Anterior cingulate cortex (tissue), 58 donors: ENCODE measurements at places on chromosomes 6 and 20.
A peak's percentile ranks its signal among the peaks of the same experiment; 100 is the strongest.

- no peak for DNase-seq
Measured at GRCh38 chr20:48898210-48898609, 23.3 kb upstream of the ARFGEF2 start.

GRCh38 chr6:111407686-111408085, 75.3 kb downstream of the REV3L start:
- DNase-seq = no peak

DNA sequence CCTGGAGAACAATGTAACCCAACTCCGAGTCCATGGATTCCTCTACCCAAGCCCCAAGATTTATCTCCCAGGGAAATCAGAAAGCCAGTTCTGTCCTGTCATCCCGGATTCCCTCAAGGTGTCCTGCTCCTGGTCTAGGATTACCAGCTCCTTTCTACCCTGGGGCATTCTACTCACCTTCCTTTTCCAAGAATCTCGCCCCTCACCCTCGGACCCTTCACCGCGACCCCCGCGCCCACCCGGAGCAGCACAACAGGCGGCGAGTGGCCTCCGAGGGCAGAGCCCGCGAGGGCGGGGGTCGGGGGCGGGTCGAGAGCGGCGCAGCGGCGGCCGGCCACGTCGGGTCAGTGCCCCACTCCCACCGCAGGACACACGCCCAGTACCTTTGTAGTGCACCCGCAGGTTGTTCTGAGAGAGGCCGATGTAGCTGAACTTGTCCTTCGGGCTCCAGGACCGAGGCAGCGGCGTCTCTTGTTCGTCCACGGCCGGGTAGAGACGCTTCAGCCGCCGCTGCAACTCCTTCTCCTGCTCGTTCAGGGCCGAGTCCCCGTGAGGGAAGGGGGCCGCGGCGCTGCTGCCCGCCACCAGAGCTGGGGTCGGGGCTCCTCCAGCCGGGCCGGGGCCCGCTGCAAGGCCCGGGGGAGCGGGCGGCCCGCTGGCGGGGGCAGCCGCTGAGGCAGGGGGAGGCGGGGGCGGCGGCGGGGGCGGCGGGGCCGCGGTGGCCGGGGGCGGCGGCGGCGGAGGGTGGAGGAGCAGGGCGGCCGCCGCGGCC, 897 bp downstream of the RANBP9 start:
- no peak for DNase-seq

- DNase-seq = no peak
Measured at GRCh38 chr6:4687989-4688947, 87.9 kb upstream of the CDYL start.

DNA sequence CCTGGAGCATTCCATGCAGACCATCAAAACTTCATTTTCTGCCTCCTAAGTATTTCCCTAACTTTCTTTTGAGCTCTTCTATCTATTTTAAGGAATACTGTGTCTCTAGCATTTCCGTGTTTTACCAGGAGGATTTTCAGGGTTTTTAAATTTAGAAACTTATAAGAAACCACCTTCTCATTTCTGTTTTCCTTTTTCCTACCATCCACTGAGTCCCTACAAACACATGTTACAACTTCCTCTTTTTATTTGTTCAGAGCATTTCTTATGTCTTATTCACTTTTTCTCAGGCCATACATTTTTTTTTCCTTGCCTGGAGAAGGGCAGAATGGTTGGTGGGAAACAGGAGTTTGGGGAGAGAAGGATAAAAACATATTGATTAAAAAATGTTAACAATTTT, 130.0 kb upstream of the BMP5 start:
- no peak for DNase-seq

DNA sequence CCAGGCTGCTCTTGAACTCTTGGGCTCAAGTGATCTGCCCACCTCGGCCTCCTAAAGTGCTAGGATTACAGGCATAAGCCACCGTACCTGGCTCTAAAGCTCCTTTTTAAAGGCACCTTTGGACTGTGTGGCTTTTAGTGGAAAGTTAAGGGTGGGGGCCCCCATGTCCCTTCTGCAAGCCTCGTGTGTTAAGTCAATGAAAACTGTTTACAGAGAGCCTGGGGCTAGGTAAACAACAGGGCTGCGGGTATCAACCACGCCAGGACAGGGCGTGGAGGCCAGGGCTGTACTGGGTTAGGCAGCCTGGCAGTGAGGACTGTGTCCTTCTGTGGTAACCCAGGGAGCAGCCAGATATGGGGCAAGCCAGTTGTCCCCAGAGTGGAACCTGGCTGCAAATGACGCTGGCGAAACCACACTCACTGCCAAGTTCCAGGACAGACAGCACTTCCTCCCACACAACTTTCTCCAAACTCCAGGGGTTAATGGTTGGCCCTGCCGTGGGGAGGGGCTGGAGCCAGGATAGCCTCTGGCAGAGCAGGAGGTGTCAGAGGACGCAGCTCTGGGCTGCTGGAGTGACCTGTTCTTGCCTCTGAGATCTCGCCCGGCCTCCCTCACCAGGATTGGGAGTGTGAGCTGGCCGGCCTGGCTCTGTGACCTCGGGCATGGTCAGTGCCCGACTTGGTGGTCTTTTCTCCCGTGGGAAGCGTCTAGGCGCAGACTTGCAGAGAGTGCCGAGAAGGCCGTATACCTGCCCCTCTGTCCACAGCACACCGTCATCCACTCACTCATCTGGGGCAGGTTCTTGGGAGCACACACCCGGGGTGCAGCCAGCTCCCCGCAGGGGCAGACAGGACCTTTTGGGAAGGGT, 3.2 kb downstream of the SLC17A9 start:
- no peak for DNase-seq

GRCh38 chr6:30769088-30769852, 24.9 kb upstream of the IER3 start:
- DNase-seq = no peak

GRCh38 chr6:6661684-6662083, 73.2 kb downstream of the LY86 start:
- DNase-seq = peak; percentile 37

GRCh38 chr6:90220273-90220672, 76.4 kb downstream of the BACH2 start:
- no peak for DNase-seq

- no peak for DNase-seq
Measured at GRCh38 chr6:33205191-33206026, 954 bp downstream of the HSD17B8 start.

- no peak for DNase-seq
Measured at GRCh38 chr6:117399924-117400323, 25.8 kb downstream of the ROS1 start.

DNA sequence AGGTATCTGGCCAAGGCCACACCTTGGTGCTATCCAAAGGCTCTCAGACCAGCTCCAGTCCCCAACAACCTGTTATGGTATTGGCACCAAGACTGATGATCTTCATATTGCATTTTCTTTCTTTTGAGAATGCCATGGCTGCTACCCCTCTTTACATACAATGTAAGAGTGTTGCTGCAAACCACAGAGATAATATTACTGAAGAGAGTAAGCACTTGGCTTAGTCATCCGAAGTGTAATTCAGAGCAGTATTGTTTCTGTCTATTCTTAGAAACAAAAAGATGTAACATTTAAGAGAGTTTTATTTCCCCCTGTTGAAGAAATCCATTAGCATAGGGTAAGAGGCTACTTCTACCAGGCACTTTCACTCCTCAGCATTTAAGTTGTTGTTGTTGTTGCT, 212.5 kb downstream of the C6orf118 start:
- DNase-seq = no peak

DNA sequence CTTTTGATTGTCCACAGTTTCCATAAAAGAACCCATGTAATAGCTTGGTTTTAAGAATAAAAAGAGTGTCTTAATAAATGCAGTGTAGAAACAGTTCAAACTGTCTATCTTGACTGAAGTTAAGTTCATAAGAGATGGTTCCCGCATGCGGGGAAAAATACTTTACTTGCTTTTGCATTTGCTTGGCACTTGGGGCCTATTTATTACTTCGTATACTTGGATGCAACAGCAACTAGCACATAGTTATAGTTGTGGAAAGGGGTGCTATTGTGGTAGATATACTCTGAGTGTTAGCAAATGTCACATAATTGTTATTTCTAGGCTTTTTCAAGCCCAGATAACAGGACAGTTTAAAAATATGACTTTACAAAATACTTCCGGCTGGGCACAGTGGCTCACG, 97.7 kb upstream of the HMGCLL1 start:
- DNase-seq = no peak

DNA sequence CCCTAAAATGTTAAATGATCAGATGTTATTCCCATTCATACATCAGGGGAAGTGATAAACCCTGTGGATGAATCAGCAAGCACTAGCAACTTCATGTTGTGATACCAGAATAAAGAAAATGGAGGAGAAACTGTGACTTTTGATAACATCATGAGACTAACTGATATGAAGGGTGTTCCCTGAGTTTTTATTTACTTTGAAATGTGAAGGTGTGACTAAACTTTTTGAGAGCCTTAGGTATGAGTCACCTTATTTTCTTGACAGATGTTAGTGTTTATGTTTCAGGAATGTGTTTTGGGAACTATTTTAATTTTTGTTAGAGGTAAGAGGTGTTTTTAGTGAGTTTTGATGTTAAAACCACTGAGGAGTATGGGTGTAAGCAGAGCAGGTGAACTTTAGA, 4.4 kb downstream of the PARD6B start:
- no peak for DNase-seq

- no peak for DNase-seq
Measured at GRCh38 chr6:10838794-10839333, 525 bp upstream of the MAK start.

- no peak for DNase-seq
Measured at GRCh38 chr6:130259557-130259956, 36.8 kb upstream of the SAMD3 start.

DNA sequence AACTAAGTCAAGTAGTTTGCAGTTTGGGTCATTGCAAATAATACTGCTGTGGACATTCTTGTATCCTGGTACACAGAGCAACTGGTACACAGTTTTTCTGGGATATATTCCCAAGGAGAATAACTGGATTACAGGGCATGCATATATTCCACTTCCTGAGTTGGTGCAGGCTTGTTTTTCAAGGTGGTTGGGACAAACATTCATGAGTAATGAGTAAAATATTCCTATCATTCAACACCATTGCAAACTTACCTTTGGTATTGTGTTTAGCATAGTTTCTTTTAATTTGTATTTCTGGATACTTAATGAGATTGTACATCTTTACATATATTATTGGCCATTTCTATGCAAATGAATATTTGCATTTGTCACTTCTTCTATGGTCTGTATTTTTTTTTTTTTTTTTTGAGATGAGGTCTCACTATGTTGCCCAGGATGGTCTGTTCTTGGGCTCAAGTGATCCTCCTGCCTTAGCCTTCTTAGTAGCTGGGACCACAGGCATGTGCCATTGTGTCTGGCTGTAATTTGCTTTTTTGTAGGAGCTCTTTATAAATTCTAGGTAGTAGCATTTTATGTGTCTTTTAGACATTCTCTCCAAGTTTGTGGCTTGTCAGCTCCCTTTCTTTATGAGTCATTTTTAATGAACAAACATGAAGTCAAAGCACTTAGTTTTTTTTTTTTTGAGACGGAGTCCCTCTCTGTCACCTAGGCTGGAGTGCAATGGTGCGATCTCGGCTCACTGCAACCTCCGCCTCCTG, 158.7 kb downstream of the SOX4 start:
- no peak for DNase-seq

DNA sequence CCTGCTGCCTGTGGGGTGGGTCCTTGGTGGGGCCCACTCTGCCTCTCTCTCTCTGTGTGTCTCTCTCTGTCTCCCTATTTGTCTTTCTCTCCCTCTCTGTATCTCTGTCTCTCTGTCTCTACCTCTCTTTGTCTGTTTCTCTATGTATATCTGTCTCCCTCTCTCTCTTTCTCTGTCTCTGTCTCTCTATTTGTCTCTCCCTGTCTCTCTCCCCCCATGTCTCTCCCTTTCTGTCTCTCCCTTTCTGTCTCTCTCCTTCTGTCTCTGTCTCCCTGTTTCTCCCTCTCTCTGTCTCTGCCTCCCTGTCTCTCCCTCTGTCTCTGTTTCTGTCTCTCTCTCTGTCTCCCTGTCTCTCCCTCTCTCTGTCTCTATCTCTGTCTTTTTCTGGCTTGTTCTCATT, 353.2 kb downstream of the CDH4 start:
- no peak for DNase-seq

GRCh38 chr6:74632196-74632875, 573.5 kb downstream of the COL12A1 start:
- DNase-seq = no peak

GRCh38 chr6:89221971-89222711, 5.0 kb upstream of the GABRR1 start:
- DNase-seq = no peak

GRCh38 chr6:30880698-30881252, 3.5 kb upstream of the DDR1 start:
- DNase-seq = peak; percentile 59

- no peak for DNase-seq
Measured at GRCh38 chr20:55615818-55616217, 389.5 kb downstream of the CBLN4 start.

GRCh38 chr20:62805711-62806382, 1.2 kb downstream of the OGFR start:
- peak; percentile 18 for DNase-seq

- peak; percentile 59 for DNase-seq
Measured at GRCh38 chr20:19758133-19758500, at the start of gene RIN2. TSS of gene RIN2 (plus strand) at chr20:19758258. CDS start at chr20:19889602, 131,344 bp downstream.

GRCh38 chr20:14845199-14846160, 508.1 kb upstream of the FLRT3 start:
- DNase-seq = no peak
